MG63 (cell line): ENCODE measurements at places on chromosomes 11 and 22.

- DNase-seq, result no peak
Observed at GRCh38 chr11:113564527-113565130, 89.4 kb upstream of the DRD2 start.

- DNase-seq, result no peak
Observed at GRCh38 chr22:25393121-25393805, 171.2 kb upstream of the GRK3 start.

DNA sequence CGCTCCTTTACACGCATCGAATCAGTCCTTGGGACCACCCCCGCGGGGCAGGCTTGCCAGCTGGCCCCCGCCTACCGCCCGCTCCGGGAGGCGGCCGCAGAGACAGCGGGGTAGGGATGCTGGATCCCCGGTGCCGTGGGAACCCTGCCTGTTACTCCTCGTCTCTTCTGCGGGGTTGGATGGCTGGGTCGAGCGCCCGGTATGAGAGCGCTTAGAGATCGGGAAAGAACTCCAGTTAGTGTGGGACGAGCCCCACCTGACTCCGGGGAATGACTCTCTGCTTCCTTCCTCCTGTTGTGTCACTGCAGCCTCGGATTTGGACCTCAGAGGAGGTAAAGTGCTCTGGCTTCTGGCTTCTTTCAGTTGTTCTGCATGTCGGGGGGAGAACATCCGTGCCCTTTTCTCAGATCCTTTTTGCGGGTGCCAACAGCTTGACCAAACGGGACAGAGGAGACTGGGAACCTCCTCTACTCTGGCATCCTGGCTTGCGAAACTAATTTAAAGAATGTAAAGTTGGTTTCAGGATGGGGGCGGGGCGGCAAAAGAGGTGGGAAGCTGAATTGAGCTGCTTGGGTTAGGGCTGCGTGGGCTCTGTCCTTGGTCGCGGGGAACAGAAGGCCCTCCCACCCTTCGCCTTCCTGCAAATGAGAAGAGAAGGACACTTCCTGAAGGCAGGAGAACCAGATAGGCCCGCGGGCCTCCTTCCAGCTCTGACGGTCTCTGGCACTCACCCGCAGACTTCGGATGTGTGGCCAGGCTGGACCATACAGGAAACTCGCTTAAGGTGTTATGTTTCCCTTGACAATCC, 938 bp downstream of the LAYN start:
- DNase-seq, result peak; percentile 86

GRCh38 chr11:64058494-64058893, 22.8 kb downstream of the FLRT1 start:
- peak; percentile 64 for DNase-seq

DNA sequence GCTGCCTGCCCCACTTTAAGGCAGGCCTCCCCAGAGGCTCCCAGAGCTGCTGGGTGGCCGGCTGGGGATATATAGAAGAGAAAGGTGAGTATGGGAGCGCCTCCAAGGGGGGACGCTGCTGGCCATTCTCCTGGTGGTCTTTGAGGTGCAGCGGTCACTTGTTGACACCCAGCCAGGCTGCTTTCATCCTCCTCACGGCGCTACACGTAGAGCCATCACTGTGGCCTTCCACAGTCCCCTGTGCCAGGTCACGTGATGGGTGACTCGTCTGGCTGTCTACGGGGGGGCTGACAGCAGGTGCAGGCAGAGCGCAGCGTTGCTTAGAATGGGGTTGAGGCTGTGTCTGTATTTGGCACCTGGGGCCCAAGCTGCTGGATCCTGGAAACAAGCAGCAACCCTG, 1.9 kb downstream of the ACR start:
- no peak for DNase-seq

DNA sequence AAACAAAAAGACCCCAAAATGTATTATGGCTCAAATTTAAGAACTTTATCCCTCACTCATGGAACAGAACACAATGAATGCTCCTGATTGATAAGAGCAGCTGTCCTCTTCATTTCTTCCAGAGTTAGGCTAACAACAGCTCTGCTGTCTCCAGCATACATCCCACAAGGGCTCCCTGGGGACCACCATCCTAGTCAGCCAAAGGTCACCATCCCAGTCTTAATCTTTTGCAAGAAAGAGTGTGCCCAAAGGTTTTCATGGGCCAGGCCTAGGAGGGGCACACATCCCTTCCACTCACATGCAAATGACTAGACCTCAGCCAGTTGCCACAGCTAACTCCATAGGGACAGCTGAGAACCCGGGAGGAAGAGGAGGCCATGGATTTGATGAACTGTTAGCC, 555.3 kb downstream of the BUD13 start:
- DNase-seq, result no peak
